Cortex of kidney (tissue), 1 donor: ENCODE measurements at places on chromosomes 7 and 10.

GRCh38 chr10:42111076-42111475 is 527.3 kb downstream of the ZNF33B start:
- no peak for DNase-seq

DNA sequence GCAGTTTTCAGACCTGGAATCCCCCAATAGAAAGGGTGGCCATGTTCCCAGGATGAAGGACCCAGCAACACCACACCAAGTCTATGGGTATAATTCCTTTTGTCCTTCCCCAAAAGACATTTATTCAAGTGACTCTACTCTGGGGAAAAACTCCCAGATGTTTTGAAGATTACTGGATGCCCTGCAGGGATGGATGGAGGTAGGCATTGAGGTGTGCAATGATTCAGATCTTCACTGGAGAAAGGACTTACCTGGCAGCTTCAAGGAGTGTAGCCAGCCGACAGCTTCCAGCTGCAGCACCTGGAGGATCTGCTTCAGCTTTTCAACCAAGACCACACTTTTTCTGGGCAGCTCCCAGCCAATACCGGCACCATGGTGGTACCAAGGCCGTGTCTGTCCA is 172.0 kb downstream of the BAMBI start:
- no peak for DNase-seq

GRCh38 chr7:11935905-11936304 is 103.9 kb upstream of the THSD7A start:
- DNase-seq: no peak

DNA sequence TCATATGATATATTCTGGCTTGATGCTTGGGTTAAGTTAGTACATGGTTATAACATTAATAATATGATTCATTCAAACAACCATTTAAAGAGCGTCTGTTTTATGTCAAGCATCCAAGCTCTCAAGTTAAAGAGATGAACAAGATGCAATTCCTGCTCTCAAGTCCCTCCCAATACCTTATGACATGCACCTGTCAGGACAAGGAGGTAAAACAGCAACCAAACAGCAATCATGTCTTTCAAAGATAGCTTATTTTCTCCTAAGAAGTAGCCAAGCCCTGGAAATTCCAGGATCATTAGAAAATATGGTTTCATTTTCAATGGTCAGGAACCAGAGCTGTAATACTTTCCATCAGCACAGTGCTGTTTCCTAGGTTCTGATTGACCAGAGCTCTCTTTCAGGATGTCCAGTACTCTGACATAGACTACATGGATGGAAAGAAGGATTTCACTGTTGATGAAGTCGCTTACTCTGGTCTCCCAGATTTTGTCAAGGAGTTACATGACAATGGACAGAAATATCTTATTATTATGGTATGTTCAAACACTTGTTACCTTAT is 29.0 kb downstream of the MGAM2 start:
- DNase-seq: no peak

DNA sequence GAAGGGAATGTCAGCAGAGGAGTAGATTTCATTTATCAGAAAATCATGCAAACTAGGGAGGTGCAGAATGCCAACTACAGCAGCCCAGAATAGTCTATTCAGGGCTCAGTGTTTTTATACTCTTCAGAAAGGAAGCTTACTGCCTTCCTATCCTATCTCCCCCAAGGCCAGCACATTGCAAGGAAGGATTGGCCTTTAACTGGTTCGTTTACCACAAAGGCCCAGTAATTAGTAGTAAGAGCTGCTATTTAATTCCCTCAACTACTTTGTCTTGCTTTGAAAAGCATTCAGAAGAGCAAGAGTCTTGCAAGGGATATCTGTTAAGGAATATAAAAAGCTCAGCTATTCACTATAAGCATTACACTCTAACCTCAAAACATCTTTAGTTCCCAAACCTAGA is 86.4 kb upstream of the RNF148 start:
- DNase-seq: no peak

DNA sequence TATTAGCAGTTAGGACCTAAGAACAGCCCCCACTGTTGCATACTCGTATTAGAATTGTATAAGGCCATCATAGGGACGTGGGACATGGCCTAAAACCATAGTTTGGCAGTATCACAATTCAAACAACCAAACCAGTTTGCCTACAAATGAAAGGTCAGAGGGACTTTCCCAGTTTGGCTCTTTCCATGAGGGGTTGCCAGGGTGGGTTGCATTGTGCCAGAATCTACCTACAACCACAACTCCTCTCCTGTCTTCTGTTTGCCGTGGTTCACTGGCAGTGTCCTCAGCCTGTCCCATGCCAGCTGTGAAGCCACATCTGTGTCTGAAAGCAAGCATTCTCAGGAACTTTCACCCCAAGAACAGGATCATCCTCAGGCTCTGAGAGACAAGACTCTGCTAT is 44.5 kb downstream of the PIK3AP1 start:
- DNase-seq: no peak

DNA sequence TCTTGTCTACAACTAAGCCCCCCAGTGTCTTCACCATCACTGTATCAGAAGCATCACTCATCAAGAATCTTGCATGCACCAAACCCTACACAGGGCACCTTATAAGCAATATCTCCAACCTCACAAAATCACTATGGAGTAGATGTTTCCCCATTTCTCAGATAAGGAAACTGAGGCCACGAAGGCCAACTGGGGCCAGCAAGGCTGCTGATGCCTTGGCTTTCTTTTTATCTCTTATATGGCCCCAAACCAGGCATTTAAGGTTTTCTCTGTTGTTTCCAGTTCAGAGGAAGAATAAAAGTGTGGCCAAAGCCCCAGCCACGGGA is 47.3 kb upstream of the NPFFR1 start:
- DNase-seq: no peak

DNA sequence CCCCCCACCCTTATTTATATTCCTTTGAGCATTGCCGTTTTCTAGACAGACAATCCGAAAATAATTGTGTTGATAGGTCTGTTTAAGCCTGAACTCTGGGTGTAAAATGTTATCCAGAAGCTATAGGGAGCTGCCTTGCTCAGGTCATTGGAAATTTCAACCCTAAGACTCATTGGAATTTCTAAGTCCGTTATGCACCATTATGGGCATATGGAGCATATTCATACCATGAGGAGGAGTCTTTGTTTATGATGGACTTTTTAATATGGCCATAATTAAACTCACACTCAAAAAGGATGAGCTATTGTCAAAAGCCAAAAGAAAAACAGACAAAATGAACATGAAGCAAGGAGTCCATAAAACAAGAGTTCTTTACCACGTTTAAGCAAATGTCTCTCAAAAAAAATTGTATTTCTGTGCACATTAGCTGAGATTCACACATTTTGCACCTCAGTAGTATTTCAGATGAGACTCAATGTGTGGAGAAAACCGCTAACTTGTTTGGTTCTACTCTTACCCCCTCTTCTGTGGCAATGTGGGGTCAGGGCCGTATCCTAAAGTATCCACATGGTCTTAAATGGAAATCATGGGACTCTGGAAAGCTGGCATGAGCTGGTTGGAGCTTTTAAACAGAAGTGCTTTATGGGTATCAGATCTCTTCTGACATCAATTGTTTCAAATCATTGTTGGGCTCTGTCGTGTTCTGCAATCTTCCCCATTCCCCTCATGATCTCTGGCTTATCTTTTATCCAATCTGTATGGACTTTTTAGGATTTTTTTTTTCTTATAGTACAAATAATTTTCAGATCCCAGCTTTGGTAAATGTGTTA is 60.5 kb downstream of the PODXL start:
- no peak for DNase-seq

DNA sequence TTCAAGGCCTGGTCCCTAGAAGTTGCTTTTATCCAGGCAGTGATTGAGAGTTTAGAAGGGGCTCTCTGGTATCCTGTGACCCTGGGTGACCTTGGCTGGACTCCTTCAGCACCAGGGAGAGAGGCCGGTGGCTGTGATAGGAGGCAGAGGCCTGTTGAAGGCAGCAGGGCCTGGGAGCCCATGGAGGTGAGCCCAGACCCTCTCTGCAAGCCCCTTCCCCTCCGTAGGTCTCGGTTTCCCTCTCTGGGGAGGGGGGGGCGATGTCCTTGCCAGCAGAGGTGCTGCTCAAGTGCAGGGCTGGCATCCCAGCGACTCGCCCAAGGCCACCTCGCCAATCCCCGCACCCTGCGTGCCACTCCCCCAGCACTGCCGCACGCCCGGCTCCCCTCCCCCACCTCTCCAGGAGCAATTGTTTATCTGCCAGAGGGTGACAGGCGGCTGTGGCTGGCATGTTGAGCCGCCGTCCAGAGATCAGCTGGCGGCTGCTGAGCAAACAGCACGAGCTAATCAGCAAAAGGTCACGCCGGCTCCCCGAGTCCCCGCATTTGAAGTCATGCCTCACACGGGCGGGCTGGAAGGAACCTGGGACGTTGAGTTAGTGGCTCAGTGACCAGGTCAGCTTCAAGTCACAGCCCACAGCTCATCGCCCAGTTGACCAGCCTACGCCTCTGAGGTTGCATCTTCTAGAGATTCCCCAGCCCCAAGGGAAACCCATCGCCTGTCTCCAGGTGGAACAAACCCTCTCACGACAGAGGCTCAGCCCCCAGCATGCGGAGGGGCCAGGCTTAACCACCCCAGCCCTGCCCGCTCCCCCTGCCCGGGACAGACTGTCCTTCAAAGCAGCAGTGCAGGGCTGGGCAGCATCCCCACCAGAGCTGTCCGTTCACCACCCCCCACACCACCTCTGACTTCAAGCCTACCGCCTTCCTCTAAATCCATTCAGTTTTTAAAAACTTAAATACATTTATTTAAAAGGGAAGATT is 43.7 kb downstream of the ELFN1 start:
- DNase-seq: no peak

DNA sequence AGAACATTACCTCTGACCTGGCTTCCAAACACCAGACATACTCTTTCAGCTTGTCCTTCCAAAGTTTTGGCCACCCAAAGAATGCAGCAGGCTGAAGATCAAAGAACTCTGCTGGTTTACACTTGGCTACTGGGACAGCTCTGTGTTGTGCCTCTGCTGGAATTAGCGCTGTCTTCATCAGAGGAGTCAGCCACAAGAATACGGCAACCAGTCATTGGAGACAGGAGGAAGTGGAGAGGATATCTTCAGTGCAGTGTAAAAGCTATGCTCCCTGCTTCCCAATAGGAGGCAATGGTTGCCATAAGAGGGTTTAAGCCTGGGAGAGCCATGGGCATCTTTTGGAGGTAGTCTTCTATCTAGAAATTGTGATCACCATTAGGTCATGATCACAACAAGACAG is 126.7 kb upstream of the WNT16 start:
- DNase-seq: no peak

GRCh38 chr7:55469721-55470120 is 102.6 kb downstream of the VOPP1 start:
- no peak for DNase-seq

DNA sequence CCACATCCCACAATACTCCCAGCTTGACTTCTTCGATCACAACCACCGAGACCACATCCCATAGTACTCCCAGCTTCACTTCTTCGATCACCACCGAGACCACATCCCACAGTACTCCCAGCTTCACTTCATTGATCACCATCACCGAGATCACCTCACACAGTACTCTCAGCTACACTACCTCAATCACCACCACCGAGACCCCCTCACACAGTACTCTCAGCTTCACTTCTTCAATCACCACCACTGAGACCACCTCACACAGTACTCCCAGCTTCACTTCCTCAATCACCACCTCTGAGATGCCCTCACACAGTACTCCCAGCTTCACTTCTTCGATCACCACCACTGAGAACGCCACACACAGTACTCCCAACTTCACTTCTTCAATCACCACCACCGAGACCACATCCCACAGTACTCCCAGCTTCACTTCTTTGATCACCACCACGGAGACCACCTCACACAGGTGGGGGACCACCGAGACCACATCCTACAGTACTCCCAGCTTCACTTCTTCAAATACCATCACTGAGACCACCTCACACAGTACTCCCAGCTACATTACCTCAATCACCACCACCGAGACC is 8.6 kb downstream of the MUC3A start:
- DNase-seq: no peak

- DNase-seq: no peak
Observed at GRCh38 chr10:13560597-13560996, 26.2 kb upstream of the PRPF18 start.

DNA sequence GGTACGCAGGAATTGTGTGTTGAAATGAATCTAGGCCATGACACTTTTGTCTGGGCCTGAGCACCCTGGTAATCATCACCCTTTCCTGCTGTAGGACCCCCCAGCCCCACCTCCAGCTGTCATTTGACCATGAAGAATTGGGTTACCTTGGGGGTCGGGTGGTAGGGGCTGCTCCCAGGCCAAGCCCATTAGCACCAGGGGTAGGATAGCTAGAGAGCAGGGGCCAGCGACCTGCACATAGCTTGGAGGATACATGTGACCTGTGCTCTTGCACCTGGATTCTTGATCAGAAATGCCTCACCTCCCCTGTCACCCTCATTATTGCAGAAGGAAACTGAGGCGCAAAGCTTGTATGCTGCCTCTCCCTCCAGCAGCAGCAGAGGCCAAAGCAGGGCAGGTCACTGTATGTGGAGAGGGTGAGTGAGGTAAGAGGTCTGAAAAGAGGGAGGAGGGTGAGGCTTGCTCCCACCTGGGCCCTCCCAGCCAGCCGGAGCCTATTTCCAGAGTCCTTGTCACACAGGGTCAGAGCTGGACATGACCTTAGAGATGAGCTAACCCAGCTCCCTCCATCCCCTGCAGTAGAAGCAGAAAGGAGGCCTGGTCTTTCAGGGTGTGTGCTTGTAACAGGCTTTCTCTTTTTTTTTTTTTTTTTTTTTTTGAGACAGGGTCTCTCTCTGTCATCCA is 35.3 kb upstream of the ANKRD2 start:
- no peak for DNase-seq

- no peak for DNase-seq
Observed at GRCh38 chr10:123459371-123460091, 206.6 kb upstream of the GPR26 start.

GRCh38 chr10:88062798-88063472 is 199.5 kb downstream of the PTEN start:
- DNase-seq: no peak

DNA sequence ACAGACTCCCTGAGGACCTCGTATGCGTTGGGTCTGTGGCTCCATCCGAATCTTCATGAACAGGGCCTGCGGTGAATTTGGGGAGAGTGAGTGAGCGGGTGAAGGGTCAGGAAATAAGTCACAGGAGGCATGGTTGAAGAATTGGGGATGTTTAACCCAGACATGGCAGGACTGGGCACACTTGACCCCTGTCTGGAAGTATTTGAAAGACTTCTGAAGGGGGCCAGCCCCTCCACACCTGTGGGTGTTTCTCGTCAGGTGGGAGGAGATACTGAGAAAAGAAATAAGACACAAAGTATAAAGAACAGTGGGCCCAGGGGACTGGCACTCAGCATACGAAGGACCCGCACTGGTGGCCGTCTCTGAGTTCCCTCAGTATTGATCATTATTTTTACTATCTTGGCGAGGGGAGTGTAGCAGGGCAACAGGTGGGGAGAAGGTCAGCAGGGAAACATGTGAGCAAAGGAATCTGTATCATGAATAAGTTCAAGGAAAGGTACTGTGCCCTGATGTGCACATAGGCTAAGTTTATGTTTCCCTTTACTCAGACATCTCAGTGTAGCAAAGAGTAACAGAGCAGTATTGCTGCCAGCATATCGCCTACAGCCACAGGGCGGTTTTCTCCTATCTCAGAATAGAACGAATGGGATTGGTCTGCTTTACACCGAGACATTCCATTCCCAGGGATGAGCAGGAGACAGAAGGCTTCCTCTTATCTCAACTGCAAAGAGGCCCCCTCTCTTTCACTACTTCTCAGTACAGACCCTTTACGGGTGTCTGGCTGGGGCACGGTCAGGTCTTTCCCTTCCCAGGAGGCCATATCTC is 38.2 kb upstream of the PFKFB3 start:
- DNase-seq: no peak
